ENCODE measurements at places on chromosomes 4 and X.

DNA sequence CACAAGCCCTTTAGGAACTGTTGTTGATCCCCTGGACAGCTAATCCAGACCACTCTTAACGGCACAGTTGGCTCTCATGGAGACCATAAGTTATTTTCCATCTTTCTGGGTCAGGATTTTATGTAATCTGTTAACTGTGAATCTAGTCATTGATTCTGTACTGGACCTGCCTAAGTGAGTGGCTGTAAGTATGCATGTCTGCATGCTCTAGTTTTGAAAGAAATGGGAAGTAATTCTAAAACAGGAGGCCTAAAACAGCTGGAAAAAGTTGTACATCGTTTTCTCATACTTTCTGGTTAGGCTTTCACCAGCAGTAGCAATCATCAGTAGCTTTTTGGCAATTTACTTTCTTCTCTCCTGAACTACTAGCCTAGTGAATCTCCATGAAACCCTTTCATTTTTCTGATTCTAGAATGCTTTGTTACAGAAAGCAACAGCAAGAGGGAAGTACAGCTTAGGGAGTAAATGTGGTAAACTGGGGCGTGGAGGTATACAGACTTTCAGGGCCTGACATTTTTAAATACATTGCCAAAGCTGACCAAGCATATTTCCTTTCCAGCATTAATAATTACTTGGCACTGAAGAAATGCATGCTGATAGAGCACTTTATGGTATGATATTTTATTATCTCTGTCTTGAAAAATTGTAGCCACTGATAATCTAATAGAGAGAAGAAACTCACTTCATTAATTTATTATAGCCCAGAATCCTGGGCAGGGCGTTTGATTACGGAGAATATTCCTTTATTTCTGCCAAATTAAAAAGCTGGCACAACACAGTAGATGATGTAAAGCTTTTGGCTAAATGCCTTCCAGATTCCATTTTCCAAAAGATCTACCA lies 202.7 kb downstream of the BANK1 start:
- DNase-seq = no peak

DNA sequence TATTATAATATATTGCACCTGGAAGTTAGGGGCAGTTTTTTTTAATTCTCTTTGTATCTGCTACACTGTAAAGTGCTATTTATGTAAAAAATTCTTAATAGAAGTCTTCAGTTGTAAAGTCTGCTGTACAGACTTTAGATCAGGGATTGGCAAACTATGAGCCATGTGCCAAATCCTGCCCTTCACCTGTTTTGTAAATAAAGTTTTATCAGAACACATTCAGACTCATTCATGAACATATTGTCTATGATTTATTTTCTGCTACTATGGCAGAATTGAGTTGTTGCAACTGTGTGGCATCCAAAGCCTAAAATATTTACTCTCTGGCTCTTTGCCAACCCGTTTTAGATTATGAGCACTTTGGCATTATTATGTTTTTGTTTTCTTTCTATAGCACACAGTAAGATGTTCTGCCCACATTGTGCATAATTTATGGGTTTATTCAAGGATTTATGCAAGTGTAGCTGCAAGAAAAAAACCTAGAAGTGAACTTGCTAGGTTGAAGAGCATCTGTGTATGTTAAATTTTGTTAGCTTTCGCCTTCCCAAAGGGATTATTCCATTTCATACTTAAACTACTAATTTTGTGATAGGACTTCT lies 56.9 kb downstream of the CLCN3 start:
- no peak for DNase-seq

- DNase-seq = no peak
These were observed 1.9 kb downstream of the NEUROG2 start for GRCh38 chr4:112513971-112514646.

DNA sequence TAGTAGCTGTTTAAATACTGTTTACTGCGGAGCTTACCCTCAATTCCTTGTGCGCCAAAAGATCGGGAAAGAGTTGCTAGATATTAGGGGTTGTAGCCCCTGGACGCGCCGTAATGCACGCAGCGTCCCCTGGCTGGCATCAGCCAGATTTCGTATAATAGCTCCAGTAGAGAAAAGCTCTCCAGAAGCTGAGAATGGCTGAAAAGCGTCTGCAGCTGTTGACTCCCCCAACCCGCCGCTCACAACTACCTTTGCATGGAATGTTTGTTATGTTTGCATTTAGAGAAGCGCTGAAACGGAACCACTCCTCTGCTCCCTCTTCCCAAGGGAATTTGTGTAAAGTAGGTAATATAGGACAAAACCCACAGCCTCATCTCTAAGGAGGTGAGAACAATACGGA lies 3.7 kb downstream of the DOCK11 start:
- no peak for DNase-seq

- DNase-seq = no peak
These were observed 118.2 kb downstream of the NAF1 start for GRCh38 chr4:163048447-163048846.

GRCh38 chrX:45322382-45322781 lies 121.7 kb upstream of the DIPK2B start:
- DNase-seq = peak; percentile 1

GRCh38 chrX:1713296-1713695 lies 98.4 kb downstream of the ASMT start:
- DNase-seq = no peak

- DNase-seq = no peak
These were observed 37.2 kb upstream of the CYP2U1 start for GRCh38 chr4:107894138-107894603.

DNA sequence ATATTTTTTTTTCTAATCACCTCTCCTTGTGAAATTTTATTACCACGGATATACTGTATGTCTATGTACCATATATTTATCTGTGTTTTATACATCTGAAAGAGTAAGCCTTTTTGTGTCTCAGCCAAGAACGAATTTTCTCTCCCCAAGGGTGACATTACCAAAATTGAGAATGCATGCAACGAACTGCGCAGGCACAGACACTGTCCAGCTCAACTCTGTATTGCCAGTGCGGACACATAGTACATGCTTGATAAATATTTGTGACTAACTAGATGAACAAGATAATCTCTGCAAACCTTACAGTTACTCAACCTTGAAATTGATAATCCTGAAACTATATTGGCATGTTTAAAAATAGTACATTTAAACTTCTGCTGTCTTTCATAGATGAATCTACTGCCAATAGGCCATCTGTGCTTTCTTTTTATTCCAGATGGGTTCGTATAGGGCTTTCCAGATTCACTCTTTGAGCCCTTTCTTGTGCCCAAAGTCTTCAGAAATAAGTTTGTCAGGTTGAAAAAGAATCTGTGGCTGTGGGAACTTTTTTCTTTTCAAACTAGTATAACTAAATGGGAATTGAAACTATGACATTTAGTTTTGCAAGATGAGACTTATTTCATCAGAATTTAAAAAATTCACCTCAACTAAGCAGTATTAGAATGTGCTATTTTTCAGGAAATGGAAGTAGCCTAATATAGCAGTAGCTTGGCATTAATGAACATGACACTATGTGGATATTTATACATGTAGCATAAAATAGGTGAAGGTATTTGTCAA lies 38.9 kb downstream of the DTHD1 start:
- DNase-seq = no peak

DNA sequence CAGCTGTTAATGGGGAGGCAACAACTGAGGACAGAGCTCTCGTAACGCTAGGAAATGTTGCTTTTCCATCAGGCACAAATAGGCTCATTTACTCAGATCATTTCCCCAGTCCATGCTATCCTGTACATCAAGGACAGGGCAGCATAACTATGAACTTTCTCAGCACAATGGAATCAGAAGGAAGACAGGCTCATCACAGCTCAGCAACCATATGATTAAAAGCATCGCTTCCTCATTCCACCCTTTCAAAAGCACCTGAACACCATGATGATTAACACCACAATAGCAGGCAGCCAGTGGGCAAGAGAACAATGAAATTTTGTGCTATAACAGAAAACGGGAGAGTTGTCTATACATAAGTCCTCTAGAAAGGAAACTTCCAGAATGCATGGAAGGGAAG lies 297.8 kb downstream of the ZNF674 start:
- no peak for DNase-seq

DNA sequence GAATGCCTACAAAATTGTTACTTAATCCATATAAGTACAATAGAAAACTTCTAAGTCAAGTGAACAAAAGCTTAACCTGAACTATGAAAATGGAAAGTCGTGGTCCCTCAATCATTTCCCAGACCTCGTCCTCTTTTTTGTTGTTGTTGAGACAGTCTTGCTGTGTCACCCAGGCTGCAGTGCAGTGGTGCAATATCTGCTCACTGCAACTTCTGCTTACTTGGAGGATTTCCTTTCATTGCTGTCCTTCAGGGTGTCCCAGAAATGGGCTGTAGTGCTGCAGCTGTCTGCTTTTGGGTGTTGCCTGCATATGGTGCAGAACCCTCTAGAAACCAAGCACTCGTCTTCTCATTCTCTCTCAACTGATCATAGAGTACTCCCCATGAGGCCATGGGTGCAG lies 75.0 kb upstream of the IL2 start:
- DNase-seq = no peak

- no peak for DNase-seq
These were observed 616.2 kb upstream of the AADAT start for GRCh38 chr4:170705907-170706306.

- no peak for DNase-seq
These were observed 19.8 kb downstream of the NSG1 start for GRCh38 chr4:4406455-4407298.

- DNase-seq = no peak
These were observed 3.4 kb downstream of the PNMA6F start for GRCh38 chrX:153317996-153318722.

DNA sequence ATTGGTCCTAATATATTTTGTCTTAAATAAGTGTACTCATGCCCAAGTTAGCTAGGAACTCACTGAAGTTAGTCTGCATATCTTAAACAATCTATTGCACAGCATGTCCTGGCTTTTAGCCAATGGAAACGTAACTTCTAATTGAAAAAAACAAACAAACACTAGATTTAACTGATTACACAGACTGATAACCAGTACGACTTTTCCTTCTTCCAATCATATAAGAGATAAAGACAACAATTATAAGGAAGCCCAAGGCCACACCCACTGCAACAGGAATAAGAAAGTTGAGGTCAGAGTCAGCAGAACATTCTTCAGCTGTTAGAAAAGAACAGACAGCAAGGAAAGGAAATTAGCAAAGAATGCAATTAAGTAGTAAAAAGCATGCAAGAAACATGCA lies 40.8 kb downstream of the LAMP2 start:
- DNase-seq = no peak

DNA sequence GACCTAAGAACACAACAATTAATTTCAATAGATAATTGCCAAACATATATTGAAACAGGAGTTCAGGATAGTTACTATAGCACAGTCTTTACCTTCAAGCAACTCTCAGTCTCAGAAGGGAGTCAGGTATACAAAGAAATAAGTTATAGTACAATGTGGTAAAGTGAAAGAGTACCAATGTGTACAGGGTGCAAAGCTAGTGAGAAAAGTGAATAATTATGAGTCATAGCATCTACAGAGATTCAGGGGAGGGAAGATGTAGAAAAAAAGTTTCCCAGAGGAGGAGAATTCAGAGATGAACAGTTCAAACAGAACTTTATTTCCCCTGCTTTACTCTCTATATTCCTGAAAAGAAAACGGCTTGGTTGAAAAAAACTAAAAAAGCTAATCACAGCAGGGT lies 22.7 kb upstream of the DKK2 start:
- DNase-seq = no peak

DNA sequence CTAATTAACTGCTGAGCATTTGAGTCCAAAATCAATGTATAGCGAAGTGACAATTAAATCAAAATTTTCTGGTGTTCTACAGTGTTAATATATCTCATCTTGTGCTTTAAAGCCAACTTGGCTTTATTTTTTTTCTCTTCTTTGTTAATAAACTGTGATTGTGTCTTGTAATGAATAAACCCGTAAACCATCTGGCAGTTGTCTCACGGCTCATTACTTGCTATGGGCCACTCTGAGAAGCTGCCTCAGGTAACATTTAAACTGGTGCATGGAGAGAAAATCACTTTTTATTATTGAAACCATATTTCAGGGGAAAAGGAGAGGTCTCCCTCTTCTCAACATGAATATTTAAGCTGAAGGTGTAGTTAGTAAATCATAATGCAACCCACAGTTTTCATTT lies 694.0 kb downstream of the KCTD8 start:
- DNase-seq = no peak

DNA sequence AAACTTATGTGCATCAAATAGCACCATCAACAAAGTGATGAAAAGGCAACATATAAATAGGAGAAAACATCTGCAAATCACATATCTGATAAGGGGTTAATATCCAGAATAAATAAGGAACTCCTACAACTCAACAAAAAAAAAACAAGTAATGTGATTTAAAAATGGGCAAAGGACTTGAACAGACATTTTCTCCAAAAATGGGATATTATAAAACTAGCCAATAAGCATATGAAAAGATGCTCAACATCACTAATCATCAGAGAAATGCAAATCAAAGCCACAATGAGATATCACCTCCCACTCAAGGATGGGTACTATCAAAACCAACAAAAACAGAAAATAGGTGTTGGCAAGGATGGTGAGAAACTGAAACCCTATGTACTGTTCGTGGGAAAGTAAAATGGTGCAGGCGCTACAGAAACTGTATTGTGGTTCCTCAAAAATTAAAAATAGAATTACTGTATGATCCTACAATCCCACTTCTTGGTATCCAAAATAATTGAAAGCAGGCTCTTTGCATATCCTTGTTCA lies 2.4 kb downstream of the DNAJB14 start:
- no peak for DNase-seq

DNA sequence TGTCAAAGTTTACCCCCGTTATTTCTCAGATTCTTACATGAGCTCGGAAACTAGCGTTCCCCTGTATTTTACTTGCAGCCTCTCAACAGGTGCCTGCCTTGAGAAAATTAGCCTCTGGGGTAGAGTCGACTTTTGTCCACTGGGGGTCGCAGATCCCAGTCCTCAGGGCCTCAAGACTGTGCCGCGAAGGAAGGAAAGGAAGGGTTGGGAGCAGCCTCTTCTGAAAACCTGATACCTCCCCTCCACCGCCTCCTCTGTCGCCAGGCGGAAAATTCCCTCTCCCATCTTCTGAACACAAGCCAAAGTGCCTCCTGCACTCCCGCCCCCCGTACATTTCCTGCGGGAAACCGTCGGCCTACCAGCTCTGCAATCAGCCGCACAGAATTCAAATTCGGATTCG lies 44.4 kb upstream of the TMSB15B start:
- DNase-seq = peak; percentile 18

- no peak for DNase-seq
These were observed at the start of gene LRP2BP for GRCh38 chr4:185395238-185395955. LRP2BP (minus strand) TSS chr4:185395924; CDS start chr4:185378186, 17,738 bp downstream.

DNA sequence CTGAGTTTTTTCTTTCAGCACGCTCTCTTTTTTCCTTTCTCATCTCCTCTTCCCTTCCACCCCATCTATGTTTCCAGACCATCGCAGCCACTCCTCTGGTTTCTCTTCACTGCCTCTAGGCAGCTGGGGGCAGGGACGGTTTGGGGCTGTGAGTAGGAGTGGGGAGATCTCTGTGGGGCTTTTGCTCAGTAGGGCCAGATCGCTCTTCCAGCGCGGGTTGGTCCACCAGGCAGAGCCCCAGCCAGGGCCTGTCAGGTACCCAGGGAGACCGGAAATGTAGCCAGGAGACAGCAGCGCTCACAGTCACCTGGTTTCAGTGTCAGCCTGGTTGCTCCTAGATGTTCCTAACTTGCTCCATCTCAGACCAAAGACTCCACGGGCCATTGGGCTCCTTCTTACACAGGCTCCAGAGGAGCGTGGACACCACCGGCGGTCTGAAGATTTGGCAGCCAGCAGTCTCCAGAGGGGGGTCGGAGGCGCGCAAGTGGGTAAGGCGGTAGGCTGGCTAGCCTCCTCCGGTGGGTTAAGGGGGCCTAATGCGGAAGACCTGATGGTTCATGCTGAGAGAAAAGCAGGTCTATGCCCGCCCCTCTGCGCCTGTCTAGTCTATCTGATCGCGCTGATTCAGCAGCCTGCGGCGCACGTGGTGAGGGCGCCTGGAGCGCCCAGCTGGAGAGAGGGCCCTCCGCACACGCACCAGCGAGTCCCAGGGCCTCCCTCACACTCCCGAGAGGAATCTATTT lies 1.8 kb downstream of the FGF5 start:
- no peak for DNase-seq

All from naive thymus-derived CD8-positive, alpha-beta T cell (primary cell).